ENCODE measurements at places on chromosomes 6 and 20.

- DNase-seq = peak; percentile 88
These were observed 38.4 kb downstream of the RREB1 start for GRCh38 chr6:7145885-7146828.

GRCh38 chr6:105873799-105874198, 212.3 kb upstream of the PRDM1 start:
- DNase-seq = no peak

- DNase-seq = no peak
These were observed 91.0 kb downstream of the TMEM242 start for GRCh38 chr6:157232161-157232895.

GRCh38 chr6:128397996-128398395, 122.4 kb downstream of the PTPRK start:
- no peak for DNase-seq

- no peak for DNase-seq
These were observed 4.7 kb downstream of the ECT2L start for GRCh38 chr6:138800377-138801150.

GRCh38 chr20:1876975-1877608, 18.1 kb upstream of the SIRPA start:
- no peak for DNase-seq

DNA sequence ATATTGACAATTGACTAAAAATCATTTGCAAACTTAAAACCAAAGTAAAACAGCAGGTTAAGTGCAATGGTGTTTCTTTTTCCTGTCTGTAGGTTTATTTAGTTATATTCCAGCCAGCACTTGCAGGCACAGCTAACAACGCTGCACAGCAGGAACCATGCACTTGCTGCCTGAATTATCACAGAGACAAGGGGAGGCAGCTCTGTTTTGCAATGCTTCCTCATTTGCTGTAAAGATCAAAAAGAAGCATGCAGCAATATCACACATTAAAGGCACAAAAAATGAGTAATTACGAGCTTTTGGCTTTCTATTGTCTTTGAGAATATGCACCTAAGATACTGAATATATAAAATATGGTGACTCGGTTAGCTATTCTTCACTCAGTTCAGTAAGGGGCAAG, 241.9 kb downstream of the EPHA7 start:
- DNase-seq = no peak

DNA sequence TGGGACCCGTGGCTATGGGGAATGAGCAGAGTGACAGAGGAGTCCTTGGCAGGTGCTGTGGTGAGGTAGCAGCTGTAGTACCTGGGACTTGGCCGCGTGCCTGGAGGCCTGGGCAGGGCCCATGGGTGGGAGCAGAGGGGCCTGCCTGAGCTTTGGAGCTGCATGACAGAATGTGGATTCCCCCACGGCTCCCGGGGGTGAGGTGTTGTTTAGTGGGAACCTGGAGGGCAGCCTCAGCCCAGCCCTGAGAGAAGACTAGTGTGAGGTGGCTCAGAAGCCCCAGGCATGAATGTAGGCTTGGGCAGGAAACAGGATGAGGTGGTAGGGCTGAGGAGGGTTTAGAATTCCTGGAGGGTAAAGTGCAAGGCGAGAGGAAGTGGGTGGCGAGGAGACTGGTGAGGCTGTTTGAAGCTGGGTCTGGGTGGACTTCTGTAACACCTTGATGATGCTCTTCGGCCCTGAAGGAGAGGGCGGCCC, 86.5 kb upstream of the SCP2D1 start:
- DNase-seq = no peak

DNA sequence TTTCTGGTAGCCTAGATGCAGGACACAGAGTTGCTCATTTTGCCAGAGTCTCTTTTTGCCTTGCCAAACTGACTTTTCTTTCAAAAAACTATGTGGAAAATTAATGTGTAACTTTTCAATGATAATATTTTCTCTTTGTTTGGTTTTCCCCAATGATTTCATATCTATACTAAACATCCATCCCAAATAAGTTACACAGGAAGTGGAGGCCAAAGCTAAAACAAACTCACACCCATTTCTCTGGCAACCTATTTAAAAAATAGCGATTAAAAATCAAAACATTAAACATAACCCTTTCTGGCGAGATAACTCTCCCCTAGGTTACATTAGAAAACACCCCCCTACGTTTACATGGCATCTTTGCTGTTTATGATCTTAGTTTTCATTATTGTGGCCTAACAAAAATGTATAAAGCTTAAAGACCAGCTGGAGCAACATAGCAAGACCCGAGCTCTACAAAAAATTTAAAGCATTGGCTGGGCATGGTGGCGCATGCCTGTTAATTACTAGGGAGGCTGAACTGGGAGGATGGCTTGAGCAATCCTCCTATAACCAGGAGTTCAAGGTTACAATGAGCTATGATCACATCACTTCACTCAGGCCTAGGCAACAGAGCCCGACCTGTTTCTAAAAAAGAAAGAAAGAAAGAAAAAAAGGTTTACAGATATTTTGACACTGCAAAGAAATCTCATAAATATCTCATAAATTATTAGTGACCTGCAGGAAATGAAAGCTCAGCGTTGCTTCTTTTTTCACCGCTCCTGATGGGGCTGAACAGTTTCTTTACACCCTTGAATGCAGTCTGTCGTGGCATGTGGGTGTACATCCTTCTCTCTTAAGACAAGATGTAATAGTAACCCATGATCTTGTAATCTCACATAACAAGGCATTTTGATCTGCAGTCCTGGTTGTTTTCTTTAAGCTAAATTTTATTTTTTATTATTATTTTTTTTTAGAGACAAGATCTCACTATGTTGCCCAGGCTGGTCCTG, 32.8 kb upstream of the CEP85L start:
- DNase-seq = no peak

- DNase-seq = no peak
These were observed 82.1 kb downstream of the SLC23A2 start for GRCh38 chr20:4919047-4919704.

GRCh38 chr6:348860-349396, 42.6 kb upstream of the IRF4 start:
- no peak for DNase-seq

GRCh38 chr6:21883595-21884328, 290.2 kb downstream of the SOX4 start:
- peak; percentile 25 for DNase-seq

DNA sequence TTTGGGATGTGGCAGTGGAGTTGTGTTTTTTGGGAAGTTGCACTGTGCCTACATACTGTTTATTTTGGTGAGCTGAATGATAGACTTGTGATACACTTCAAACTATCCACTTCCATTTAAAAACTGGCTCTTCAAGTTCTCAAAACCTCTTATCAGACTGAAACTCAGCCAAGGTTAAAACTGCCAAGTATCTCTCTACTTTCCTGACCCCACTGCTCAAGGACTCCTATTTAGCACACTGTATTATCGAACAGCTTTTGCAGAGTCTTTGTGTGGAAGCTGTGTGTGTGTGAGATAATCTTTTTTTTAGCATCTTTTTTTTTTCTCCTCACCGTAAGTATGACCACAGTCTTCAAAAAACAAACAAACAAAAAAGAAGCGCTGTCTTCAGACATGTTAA, 21.1 kb downstream of the STX11 start:
- no peak for DNase-seq

DNA sequence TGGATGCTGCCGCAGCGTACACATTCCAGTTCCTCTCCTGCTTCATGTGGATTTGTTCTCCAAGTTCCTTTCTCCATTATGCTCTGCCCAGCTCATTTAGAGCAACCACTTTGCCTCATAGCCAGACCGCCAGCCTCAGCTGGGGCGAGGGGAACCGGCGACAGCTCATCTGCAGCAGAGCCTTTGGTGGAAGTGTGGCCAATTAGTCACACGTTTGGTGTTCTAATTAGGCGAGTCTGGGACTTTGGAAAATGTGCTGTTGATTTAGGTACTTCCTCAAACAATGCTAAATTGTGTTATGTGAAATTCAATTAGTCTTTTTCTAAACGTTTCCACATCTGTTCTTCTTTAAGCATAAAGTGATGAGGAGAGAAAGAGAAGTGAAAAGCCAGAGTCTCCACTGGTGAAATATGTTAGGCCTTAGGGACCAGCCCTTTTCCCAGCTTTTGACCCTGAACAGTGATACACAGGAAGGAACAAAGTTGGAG, 217.9 kb downstream of the TBX18 start:
- no peak for DNase-seq

- DNase-seq = no peak
These were observed 160.4 kb downstream of the RALGAPA2 start for GRCh38 chr20:20552076-20552475.

DNA sequence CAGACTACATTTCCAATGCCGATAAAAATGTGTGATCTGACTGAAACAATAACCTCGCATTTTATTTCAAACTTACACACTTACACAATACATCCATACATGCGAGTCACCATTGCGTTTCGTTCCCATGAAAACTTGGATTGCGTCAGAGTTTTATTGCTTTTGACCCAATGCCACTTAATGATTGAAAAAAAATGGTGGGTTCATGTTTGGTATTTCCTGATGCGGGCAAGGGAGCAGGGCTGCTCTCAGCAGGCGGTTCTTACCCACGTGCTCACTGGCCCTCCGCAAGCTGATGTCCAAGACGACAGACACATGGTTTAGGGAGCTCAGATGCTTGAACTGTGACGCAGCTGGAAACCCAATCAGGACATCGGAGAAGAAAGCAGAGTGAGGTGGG, 281.0 kb upstream of the SULF2 start:
- no peak for DNase-seq

GRCh38 chr6:18931086-18931485, 543.9 kb downstream of the RNF144B start:
- DNase-seq = no peak

- DNase-seq = no peak
These were observed 73.3 kb upstream of the SASH1 start for GRCh38 chr6:148269386-148269785.

- DNase-seq = no peak
These were observed 465.2 kb upstream of the CITED2 start for GRCh38 chr6:139839506-139840156.

GRCh38 chr20:35359335-35359950, 52.3 kb downstream of the UQCC1 start:
- no peak for DNase-seq

DNA sequence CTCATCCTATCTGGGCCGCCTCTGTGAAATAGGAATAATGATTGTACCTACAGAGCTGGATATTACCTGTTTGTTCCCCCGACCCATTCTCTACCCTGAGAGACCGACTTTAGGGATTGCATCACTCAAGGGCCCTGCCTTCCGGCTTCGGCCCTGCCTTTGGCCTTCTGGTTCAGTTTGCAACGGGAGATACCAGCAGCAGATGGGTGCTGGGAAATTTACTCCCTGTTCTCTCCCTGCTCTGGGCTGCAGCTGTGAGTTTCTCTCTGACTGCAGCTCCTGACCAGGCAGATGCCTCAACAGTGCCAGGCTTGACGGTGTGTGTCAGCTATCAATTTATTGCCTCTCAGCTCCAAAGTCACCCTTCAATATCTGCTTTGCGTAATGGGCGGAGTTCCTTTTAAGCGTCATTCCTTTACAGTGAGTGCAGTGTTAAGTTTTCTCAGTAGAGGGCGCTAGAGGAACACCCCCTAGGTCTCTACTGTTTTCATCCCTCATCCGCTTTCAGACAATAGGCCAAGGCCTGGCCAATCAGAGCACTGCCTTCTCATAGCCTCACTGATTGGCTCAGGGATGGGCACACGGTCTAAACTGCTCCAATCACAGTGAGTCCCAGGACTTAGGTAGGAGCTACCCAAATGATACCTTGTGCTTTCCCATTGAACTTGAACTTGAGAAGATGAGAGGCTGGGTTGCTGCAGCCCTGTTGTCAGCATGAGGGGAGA, 30.0 kb downstream of the KCNG1 start:
- peak; percentile 87 for DNase-seq

DNA sequence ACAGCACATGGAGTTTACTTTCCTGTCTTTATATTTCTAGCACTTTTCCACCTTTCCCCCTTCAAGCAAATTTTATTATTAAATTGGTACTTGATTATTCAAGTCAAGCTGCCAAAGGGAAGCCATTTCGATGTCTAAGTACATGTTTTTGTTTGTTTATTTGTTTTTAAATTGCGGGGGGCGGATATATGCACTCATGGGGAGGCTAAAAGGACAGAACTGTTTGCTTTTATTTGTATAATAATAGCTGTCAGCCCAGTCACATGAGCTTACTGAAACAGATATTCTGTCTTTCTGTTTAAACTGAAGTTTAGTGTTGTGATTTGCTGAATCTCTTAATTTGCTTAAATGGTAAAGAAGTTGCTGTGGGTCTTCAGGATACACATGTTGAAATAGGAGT, 49.6 kb upstream of the PLCG1 start:
- no peak for DNase-seq

GRCh38 chr6:80223743-80224212, 117.3 kb downstream of the BCKDHB start:
- DNase-seq = no peak

DNA sequence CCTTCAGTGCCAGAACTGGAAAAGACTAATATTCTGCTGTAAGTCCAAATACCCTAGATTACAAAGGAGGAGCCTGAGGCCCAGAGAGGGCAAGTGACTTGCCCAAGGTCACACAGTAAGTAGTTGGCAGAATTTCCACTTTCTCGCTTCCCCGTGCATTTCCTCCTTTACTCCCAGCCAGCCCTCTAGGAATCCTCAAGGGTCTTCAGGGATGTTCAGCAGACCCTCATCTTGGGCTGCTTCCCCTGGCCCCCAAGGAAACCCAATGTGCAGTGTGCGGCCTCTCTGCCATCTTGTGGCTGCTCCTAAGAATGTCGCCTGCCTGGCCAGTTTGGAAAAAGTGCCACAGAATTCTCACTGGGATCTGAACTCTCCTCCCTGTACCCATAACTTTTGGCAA, 217.7 kb upstream of the LRFN2 start:
- DNase-seq = no peak

DNA sequence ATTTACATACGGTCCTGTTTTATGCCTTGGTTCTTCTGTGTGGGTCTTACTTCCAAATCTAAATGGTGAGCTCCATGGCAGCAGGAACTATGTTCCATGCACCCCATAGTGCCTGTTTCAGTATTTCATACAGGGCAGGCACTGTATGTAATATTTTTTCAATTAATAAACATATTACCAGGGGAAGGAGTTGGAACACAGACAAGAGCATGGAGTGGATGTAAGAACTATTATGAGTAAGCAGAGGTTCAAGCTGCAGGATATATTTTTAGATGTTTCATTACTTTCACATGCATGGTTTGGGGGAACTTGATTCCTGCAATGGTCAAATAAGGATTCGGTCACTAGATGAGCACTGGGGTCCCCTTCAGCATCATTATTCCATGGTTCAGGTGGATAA, 108.3 kb downstream of the KIF13A start:
- no peak for DNase-seq

GRCh38 chr6:56677559-56677958, 34.9 kb upstream of the DST start:
- no peak for DNase-seq

All from NCI-H526 (cell line).